Fibroblast of lung (primary cell): ENCODE measurements at places on chromosomes 5 and 9. TPM values are rescaled to one million over a fixed set of nuclear protein-coding genes. Genes with fewer than 3 reads are reported as not detected.

The RETREG1 gene
- 0.51 and 0.99 TPM in 2 replicates for total RNA-seq

The ENTR1 gene
- total RNA-seq: 31.9 and 32.4 TPM in 2 replicates

The PCDHGC5 gene
- 1.3 and 2.6 TPM in 2 replicates for total RNA-seq

The ADAMTSL2 gene
- under 0.01 TPM in 2 replicates for total RNA-seq

The NOTCH1 gene
- 10.9 and 12.1 TPM in 2 replicates for total RNA-seq

The BSPRY gene
- total RNA-seq: not detected in 2 replicates

The WDR38 gene
- total RNA-seq: not detected in 2 replicates

The RANBP3L gene
- under 0.01 TPM in 1 of 2 replicates, not detected in the other for total RNA-seq

The ANKRD34B gene
- not detected in 2 replicates for total RNA-seq

The CDC26 gene
- 33.9 and 48.0 TPM in 2 replicates for total RNA-seq

The SPTLC1 gene
- 122 and 138 TPM in 2 replicates for total RNA-seq

The ABO gene
- total RNA-seq: not detected in 2 replicates

The INSL4 gene
- not detected in 2 replicates for total RNA-seq

The NIPAL4 gene
- 0.17 and 0.26 TPM in 2 replicates for total RNA-seq

The URM1 gene
- total RNA-seq: 23.6 and 28.6 TPM in 2 replicates

The PDGFRB gene
- 151 and 231 TPM in 2 replicates for total RNA-seq

The FOXD4 gene
- 0.17 and 0.26 TPM in 2 replicates for total RNA-seq

The DAB2IP gene
- 5.6 and 16.5 TPM in 2 replicates for total RNA-seq

The CCDC192 gene
- total RNA-seq: not detected in 2 replicates

The PPP1R26 gene
- 8.7 and 8.9 TPM in 2 replicates for total RNA-seq

The OTP gene
- not detected in 2 replicates for total RNA-seq

The SPAG8 gene
- total RNA-seq: 1.0 and 1.3 TPM in 2 replicates

The SOHLH1 gene
- total RNA-seq: not detected in 2 replicates

The NEURL1B gene
- 2.6 and 6.1 TPM in 2 replicates for total RNA-seq

The CAMK4 gene
- 0.77 and 0.83 TPM in 2 replicates for total RNA-seq

The GPR151 gene
- total RNA-seq: not detected in 2 replicates

The CFAP157 gene
- under 0.01 TPM in 2 replicates for total RNA-seq

The LRRC26 gene
- total RNA-seq: not detected in 2 replicates
